Caudate nucleus (tissue), 63 donors: ENCODE measurements at places on chromosomes 1 and 21.

DNA sequence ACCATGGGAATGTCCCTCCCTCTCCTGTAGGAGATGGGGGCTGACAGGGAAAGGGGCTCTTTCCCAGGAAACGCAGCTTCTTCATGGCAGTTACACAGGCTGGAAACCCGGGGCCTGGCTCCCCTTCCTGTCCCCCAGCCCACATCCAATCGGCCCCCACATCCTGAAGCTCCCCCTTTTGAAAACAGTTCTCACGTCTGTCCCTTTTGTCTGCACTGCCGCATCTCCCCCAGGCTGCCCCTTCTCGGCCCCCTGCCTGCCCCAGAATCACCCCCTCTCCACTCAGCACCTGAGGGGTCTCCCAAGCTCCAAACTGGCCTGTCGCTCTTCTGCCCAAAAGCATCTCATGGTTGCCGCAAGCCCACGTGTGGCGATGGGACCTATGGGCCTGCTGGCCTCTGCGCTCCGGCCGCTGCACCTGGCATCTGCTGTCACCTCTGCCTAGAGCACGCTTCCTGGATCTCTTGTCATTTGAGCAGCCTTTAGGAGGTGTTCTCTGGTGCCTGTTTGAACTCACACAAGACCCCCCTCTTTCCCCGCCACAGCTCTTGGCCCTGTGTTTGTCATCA, 867 bp downstream of the SLC1A7 start:
- DNase-seq: no peak

DNA sequence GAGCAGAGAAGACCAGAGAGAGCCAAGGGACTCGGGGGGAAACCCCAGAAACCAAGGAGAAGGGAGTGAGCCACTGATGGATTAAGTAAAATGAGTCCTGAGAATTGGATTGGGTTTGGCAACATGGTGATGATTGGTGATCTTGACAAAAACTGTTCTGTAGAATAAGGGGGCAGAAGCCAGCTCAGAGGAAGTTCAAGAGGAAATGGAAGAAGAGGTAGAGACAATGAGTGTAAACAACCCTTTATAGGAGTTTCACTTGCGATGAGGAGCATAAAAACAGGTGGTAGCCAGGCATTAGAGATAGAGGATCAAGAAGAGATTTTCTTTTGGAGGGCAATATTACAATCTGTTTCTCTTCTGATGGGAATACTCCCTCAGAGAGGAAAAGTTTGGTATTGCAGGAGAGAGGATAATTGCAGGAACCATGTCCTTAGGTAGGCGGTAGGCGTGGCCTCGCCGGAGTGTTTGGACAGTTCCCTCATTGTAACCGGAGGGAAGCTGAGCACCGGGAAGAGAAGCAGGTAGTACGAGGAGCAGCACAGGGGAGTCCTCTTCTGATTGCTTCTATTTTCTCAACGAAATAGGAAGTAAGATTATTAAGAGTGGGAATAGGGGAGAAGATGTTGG, 68.4 kb upstream of the TENT5C start:
- no peak for DNase-seq

GRCh38 chr1:45722809-45723208, 27.6 kb downstream of the IPP start:
- no peak for DNase-seq

DNA sequence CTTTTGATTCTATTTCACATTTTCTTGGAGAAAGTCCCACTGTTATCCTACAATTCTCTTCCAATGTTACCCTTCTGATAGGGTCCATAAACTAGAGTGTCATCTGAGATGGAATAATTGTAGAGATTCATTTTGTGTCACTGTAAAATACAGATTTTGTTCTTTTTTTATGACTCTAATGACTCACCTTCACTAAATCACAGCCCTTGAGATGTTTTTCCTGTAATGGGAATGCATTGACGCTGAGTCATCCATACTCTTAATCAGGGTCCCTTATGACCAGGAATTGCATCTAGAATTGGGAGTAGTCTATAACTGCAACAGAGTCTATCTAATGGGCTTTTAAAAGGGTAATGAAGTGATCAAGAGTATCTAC, 315.5 kb downstream of the TGFB2 start:
- DNase-seq: no peak

- no peak for DNase-seq
Measured at GRCh38 chr21:36113647-36114428, 21.0 kb upstream of the CBR3 start.

DNA sequence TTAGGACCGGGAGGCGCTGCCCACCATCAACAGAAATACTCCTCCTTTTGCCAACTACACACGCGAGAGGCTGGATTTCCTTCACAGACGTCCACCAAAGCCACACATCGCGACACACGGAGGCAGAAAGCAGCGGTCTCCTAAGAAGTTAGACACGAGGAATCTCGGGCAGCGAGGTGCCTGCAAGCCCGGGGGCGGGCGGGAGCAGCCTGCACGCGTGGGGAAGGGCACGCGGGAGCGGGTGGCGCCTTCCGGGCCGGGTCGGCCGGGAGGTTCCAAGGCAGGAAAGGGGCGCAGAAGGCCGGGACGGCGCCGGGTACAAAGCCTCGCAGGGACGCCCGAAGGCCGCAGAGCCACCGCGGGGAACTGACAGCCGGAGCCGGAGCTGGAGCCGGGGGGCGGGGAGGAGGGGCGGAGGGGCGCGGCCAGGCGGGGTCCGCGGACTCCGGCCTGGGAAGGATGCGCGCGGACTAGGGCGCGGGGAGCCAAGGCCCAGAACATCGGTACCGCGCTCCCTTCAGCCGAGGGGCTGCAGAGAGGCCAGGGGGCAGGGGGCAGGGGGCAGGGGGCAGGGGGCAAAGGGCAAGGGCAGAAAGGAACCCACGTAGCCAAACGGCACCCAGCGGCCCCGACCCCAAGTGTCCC, 722 bp downstream of the NPHP4 start:
- peak; percentile 69 for DNase-seq

GRCh38 chr21:35578831-35579471, 481.4 kb downstream of the SETD4 start:
- no peak for DNase-seq

GRCh38 chr1:202018468-202019234, 8.3 kb downstream of the ELF3 start:
- no peak for DNase-seq
